ENCODE measurements at places on chromosomes 11 and 22.

DNA sequence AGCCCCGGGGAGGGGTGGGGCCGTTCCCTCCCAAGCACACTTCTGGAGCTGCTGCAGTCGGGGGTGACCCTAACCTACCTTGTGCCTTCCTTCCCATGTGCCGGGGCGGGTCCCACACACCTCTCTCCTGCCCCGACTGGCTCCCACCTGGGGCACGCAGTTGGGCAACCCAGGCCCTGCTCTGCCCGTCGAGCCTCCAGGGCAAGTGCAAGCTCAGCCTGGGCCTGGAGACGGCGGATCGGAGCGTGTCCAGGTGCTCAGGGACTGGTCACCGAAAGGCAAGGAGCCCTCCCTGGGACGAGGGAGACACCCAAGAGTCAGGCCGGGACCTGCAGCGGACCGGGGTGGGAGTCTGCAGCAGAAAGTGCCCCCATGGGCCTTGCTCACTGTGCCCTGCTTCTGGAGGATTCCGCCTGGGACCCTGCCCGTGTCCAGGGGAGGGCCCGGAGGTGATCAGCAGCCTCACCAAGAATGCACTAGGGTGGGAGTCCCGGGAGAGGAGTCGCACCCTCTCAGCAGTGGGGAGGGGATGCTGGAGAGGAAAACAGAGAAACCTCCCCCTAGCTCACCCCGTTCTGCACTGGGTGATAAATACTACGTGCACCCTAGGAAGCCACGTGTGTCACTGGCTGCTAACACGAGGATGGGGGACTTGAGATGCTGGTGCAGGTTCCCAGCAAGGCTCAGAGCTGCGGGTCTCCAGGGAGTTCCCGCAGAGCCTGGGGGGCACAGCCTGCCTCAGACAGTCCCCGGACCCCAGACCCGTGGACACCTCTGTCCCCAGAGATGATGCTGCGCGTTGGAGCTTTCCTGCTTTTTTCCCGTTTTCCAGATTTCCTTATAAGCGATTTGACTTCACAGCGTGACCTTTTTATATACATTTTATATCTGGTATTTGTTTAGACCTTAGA lies 5.2 kb upstream of the GATD1 start:
- DNase-seq, result no peak

GRCh38 chr11:61551634-61552033 lies 29.2 kb downstream of the SYT7 start:
- DNase-seq, result no peak

GRCh38 chr11:84899134-84899533 lies 728.0 kb downstream of the DLG2 start:
- no peak for DNase-seq

DNA sequence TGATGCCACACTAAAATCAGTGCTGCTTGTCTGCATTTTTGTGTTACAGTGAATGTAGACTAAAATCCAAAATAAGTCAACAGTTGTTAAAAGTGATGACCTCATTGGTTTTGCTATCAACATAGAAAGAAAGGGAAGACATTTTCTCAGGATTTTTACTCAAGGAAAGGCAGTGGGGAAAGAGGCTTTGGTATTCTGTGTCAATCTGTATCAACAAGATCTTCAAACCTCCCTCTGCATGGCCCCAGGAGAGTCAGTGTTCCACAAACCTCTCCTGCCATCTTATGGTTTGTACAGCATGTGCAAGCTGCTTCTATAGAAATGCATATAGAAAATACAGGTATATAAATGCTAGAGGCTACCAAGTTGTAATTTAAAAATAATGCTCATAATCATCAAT lies 13.8 kb upstream of the OR51M1 start:
- no peak for DNase-seq

- no peak for DNase-seq
These were observed 10.5 kb downstream of the TSKU start for GRCh38 chr11:76793391-76794291.

DNA sequence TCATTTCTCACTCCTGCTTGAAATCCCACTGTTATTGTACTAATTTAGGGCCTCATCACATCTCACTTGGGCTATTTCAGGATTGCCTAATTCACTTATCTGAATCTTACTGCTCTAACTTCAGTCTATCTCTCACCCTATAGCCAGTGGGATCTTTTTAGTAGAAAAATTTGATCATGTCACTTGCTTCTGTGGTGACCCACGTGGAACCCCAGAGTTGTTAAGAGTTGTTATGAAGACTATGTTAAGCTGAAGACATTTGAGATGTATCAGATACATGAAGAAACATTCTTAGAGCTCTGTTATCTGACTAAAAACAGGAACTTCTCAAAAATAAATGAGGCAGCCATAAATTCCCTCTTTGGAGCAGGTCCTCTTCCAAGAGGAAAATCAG lies 1375.6 kb upstream of the TENM4 start:
- no peak for DNase-seq

- no peak for DNase-seq
These were observed 118.9 kb downstream of the CACNA1I start for GRCh38 chr22:39689421-39689820.

DNA sequence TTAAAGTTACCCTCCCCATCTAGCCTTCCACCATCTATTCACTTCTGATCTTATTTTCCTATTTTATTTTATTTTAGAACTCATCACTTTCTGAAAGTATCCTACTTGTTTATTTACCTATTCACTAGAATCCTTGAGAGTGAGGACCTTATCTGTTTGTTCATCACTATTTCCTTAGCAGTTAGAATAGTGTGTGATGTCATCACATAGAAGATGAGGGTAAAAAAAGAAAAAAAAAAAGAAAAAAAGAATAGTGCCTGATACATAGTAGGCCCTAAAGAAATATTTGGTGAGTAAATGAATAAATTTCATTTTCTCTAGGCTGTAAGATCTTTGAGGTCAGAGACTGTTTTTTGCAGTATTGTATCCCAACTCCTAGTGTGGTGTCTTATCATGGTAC lies 36.7 kb downstream of the PAAF1 start:
- DNase-seq, result no peak

- DNase-seq, result no peak
These were observed 18.6 kb upstream of the CHORDC1 start for GRCh38 chr11:90241414-90241813.

DNA sequence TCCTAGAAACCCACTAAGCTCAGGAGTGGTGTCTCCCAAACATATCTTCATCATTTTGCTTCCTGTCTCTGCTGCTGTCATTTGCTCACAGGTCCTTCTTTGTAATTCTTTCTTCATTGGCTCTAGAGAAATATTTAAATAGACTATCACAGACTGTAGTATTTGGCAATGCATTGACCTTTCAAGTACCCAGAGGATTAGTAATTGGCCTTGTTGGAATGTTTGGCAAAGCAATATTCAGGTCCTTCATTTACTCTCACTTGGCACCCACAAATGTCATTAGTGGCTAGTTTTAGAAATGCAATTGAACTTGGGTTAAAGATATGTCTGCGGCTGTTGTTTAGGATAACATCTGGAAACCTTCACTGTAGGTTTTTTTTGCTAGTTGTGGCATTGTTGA lies 11.6 kb downstream of the OR4C5 start:
- DNase-seq, result no peak

DNA sequence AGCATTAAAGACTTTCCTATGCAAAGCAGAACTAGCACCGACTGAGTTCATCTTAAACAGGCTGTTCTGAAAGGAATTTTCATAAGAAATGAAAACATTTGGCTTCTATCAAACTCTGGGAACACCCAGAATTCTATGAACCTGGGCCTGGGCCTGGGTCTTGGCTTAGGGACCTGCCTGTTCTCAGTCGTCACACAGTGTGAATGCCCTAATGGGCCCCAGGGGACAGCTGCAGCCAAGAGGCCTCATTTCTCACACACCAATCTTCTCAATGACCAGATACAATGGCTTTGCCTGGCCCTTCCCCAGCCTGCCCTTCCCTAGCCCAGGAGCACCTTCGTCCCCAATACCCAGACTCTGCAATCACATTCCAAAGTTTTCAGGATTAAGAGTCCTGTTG lies 234.9 kb upstream of the ARHGAP20 start:
- DNase-seq, result no peak

DNA sequence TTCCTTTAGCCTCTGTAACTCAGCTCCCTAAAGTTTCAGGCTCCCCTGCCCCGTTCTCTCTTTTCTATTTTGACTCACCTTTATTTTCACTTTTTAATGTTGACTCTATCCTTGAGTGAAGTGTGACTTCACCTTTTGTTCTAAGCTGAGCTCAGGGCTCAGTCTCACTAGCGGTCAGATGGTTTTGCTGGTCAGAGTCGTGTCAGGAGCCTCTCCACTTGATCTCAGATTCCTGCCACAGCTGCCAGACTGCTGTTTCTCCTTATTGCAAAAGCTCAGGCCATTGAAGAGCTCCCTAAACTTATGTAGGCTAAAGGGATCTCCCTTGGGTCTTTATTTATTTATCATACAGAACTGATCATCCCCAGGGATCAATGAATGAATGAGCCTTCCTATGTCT lies 13.7 kb upstream of the POU2AF2 start:
- DNase-seq, result no peak

GRCh38 chr11:117730208-117730800 lies 66.7 kb downstream of the DSCAML1 start:
- no peak for DNase-seq

DNA sequence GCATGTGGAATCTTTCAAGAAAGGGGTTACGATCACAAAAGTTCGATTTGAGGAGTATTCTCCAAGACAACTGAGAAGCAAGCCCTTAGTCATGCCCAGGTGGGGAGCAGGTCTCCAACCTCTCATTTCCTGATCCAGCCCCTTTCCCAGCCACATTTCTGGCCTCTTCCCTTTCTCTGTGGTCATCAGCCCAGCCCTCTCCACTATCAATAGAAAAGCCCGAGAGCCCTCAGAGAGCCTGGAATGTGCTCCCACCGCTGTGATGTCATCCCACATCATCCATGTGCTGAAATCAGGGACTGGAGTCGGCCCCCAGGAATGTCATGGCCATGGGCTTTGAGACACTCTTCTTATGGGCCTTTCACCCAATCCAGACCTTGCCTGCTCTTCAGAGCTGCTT lies 62.6 kb downstream of the KCNJ1 start:
- DNase-seq, result no peak

DNA sequence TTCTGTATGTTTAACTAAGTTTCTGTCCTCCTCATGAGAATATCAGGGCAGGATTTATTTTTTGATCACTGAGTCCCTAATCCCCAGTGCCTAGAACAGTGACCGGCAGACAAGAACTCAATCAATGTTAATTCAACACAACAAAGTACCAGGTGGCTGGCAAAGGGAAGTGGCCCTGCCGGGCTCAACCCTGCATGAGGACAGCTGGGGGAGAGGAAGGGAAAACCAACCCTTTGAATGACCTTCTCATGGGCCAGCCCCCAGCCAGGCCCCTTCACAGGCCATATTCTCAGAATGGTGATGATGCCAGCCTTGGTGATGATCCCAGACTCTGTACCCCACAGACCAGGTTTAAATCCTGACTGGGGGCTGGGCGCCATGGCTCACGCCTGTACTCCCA lies 1.4 kb upstream of the MFNG start:
- no peak for DNase-seq

- no peak for DNase-seq
These were observed 5.1 kb downstream of the RANGAP1 start for GRCh38 chr22:41280854-41281253.

Measured in NCI-H510A (cell line).